NCI-H526 (cell line): ENCODE measurements at places on chromosomes 5 and 9.

DNA sequence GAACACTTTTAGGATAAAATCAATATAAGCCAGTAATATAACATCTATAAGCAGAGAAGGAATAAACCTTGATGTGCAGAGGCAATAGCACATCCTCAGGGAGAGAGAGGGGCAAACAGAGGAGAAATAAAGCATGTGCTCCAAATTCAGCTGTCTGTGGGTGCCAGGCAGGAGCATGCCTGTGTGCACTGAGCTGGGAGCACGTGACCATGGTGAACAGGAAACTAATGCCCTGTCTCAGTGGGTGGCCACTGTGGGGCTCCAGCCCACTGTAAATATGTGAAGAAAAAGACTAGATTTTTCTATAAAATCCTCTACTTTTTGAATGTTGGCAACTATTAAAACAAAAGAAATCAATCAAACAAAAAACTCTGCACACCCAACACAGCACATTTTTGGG lies 55.3 kb downstream of the FYB1 start:
- no peak for DNase-seq

DNA sequence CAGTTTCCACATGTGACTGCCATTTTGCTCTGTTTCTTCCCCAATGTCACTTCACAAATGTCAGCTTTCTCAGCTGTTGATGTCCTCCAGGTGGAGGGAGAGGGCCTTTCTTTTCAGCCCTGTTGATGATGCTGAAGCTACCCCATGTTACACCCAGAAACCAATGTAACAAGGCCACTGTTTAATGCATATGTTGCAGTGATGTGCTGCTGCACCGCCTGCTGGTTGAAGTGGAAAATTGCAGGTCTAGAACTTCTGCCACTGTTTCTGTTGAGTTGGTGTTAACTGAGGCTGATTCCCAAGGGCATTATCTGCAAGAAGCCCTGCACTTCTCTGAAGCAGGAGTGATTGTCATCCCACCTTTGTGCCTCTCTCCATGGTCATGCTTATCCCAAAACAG lies 428.4 kb downstream of the KDM4C start:
- DNase-seq: peak; percentile 42

DNA sequence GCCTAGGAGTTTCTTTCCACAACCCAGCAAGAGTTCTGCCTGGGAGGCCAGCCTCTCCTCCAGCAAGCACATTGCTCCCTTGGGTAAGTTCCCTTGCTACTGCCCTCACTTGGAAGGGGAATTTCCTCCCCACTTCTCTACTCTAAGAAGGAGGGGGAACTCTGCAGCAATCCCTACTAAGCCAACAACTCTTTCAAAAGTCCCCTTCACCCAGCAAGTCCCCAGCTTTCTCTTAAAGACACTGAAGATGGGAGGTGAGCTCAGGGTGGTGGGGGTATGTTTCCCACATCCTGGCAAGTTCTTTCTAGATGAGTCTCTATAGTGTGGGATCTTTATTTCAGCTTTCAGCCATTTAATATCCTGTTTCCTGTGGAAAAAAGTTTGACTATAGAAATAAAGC lies 49.0 kb downstream of the PDE8B start:
- no peak for DNase-seq

GRCh38 chr9:126451316-126451885 lies 124.8 kb downstream of the MVB12B start:
- DNase-seq: no peak

DNA sequence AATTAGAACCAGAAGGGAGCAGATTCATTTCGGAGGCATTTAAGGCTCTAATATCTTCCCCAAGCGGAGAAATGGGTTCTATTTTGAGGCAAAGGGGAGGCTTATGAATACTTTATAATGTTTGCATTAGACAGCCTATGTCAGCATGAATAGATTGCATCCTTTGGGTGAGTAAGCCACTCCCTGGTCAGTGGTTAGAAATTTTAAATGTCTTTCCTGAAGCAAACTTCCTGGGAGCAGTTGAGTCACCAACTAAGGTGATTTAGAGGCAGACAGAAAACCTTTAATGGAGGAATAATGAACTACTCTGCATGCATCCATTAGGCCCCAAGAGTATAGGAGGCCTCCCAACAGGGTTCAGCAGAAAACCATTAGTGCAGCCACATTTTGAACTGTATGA lies 204.9 kb downstream of the ELAVL2 start:
- no peak for DNase-seq

DNA sequence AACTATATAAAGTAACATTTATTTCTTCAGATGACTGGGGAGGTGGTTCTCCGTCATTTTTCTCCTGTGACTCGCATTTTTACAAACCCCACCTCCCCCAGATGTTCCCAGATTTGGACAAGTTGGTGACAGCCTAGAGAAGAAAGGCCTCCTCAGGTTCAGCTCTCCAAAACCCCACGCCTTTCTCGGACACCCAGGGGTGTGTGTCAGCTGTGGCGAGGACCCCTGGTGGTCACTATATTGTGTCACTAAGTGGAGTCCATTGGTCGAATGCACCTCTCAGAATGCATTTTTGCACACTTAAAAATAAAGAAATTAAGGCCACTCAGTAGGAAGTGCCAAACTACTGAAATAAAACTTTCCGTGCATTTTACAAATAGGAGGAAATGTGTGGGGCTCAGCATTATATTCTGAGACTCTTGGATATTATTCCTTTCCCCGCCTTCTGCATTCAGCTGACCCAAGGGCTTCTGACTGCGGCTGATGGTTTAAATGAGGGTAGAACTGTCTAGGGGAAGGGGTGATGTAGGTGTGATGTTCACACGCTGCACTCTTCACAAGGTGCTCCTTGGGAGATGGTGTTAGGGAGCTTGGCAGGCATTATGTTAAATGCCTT lies 47.6 kb downstream of the ACO1 start:
- peak; percentile 65 for DNase-seq

- DNase-seq: no peak
These were observed 27.8 kb downstream of the GSN start for GRCh38 chr9:121295662-121296191.

DNA sequence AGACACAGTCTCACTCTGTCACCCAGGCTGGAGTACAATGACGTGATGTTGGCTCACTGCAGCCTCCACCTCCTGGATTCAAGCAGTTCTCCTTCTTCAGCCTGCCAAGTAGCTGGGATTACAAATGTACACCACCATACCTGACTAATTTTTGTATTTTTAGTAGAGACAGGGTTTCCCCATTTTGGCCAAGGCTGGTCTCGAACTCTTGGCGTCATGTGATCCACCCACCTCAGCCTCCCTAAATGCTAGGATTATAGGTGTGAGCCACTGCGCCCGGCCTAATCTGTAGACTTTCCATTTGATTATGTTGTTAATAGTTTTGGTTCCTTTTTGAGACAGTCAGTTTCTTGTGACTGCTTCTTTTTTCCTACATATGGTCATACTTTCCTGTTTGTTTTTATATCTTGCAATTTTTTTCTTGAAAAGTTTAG lies 31.0 kb downstream of the MTREX start:
- no peak for DNase-seq

DNA sequence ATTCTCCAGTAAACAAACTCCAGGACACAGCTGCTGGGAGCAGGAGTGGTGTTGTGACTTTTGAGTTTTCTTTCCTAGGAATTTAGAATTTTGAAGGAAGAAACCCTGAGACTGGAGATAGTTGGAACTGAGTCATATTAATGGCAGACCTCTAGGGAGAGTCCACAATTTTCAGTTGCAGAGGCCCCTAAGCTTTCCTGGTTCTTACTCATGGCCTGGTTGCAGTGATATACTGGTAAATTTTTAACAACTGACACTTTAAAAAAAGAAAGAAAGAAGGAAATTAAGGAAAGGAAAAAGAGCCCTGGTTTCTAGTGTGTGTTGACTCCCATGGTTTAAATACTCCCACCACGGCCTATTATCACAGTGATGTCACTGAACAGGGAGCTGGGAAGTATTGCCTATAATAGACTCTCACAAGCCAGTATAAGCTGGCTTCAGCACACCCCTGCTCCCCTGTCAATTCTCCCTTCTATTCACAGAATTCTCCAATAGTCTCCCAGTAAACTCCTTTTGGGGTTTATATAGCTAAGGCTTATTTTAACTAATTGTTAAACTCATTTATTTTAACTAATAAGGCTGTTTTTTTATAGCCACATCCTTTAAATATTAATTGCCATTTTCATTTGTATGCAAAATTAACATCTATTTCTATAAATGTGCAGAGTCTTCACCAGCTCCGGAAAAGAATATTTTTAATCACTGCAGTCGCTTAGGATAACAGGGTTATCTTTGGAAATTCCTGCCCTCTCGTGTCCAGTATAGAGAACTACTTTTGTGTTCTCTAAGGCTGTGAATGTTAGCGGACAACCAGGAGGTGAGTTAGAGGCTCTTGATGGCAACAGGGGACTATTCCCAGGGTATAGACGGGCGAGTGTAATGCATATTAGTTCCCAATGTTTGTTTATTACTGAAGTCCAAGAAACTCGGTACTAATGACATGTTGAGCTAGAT lies 59.7 kb downstream of the GGTA1 start:
- DNase-seq: no peak

- no peak for DNase-seq
These were observed 20.0 kb upstream of the SCGB3A1 start for GRCh38 chr5:180611140-180611850.

GRCh38 chr9:35627575-35627974 lies 9.4 kb upstream of the CD72 start:
- no peak for DNase-seq

DNA sequence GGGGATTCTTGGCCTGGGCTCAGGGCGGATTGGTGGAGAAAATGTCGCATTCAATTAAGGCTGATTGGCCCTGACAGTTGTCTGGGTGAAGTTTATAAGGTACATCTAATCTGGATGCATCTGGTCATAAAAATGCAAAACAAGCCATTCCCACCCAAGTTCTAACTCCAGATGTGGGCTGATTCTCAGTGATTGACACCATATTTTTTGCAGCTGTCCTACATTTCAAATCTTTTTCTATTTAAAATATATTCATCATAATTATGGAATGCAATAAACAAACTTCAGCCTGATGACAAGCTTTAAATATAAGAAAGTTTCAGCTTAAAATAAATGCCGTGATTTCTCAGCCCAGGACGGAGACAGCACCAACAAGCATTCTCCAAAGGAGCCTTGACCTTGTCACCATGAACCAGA lies 146.4 kb upstream of the SMIM23 start:
- no peak for DNase-seq

DNA sequence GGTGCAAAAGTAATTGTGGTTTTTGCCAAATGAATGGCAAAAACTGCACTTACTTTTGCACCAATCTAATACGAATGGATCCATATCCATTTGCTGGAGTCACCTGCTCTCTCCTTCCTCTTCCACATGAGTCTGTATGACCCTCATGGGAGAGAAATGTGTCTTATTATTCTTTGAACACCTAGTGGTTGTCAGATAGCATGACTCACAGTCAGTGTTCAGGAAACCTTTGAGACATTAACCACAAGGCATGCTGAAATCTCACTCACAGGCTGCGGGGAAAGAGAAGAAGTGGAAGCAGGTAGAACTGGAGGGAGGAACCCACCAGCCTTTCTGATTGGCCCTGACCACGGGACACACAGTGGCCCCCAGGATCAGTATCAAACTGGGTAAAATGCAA lies 222.8 kb upstream of the KLF4 start:
- no peak for DNase-seq

GRCh38 chr9:135580664-135581380 lies 19.3 kb downstream of the PAEP start:
- DNase-seq: no peak

- no peak for DNase-seq
These were observed 166.5 kb downstream of the FGF18 start for GRCh38 chr5:171585981-171586380.

- no peak for DNase-seq
These were observed 25.0 kb downstream of the FBXW2 start for GRCh38 chr9:120768247-120768646.

DNA sequence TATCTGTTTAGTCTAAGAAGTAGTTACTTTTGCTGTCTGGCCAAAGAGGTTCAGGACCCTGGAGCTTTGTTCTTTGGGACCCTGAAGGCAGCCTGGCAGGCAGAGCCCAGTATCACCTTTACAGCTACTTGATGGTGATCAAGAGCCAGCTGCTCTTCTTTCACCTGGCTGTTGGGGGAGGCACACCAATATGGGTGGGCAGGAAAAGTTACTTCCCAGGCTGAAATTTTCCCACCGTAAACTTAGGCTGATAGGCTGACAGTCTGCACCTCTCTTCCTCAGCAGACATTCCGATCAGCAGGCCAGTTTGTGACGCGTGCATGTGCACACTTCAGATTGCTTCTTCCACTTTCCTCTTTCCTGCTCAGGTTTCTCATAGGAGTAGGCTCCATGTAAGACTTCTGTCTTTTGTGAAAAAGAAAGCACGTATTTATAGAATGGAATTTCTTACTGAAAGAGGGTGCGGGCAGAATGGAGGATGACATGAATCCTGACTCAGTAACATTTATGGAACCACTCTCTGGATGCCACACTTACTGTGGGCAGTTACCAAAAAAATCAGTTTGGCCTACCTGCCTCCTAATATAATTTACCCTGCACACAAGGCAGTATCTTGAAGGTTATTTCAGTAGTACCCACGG lies 223.9 kb upstream of the DMRT1 start:
- no peak for DNase-seq
